Fibroblast of skin of abdomen (primary cell): ENCODE measurements at places on chromosomes 16 and 17.

- DNase-seq, result no peak
These were observed 61.5 kb downstream of the HELZ start for GRCh38 chr17:67183531-67183930.

DNA sequence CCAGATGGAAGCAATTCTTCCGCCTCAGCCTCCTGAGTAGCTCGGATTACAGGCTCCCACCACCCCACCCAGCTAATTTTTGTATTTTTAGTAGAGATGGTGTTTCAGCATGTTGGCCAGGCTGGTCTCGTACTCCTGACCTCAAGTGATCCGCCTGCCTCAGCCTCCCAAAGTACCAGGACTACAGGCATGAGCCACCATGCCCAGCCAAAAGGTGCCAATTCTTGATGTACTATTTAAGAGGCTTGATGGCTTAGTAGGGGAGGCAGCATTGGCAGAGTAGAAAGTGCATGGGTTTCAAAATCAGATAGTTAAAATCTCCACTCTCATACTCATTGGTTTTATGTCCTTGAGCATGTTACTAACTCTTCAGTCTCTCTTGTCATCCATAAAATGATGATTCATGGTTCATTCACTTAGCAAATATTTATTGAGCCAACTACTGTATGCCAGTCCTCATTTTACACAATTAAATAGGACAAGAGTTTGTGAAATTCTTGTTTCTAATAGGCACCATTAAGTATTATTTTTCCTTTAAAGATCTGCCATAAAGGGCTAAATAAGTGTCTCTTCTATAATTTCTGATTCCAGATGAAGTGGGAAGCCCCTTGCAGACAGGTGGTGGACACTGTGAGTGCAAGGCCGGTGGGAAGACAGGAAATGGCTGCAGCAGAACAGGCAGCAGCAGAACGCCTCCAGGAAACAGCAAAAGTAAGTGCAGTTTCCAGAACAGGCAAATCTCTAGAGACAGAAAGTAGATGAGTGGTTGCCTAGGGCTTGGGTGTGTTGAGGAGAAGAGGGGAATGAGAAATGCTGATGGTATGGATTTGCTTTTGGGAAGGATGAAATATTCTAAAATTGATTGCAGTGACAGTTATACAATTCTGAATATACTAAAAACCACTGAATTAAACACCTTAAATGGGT lies 8.2 kb upstream of the RPL27 start:
- peak; percentile 45 for DNase-seq

DNA sequence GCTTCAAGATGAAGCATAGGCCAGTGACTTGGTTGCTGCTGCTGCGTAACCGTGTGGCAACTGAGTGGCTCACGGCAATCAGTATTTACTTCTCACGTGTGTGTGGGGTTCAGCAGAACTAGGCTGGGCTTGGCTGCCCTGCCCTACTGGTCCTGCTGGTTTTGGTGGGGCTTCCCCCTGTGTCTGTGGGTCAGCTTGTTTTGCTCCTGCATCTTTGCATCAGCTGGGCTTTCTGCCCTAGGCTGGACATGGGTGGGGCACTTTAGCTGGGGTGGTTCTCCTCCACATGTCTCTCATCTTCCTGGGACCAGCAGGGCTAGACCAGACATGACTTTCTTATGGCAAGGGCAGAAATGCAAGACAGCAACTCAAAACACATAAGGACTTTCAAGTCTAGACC lies 550.5 kb downstream of the MAF start:
- DNase-seq, result no peak

DNA sequence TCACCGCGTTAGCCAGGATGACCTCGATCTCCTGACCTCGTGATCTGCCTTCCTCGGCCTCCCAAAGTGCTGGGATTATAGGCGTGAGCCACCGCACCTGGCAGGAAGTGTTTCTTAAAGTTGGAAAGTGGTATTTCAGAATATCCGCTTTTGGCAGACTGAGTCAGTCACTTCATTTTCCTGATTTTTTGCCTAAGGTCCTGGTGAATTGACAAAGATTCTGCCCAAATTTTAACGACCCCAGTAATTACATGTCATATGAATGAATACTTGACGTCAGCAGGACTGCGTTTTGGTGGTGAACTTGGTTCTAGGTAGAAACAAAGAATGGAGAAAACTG lies 4.5 kb upstream of the BRCA1 start:
- no peak for DNase-seq

DNA sequence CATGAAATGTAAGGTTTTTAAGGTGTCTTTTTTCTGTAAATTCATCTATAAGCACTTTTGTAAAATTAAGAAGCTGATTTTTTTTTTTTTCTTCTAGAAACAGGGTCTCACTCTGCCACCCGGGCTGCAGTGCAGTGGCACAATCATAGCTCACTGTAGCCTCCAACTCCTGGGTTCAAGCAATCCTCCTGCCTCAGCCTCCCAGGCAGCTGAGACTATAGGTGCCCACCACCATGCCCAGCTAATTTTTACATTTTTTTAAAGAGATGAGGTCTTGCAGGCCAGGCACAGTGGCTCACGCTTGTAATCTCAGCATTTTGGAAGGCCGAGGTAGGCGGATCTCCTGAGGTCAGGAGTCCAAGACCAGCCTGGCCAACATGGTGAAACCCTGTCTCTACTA lies 4.5 kb upstream of the CYB5B start:
- DNase-seq, result no peak

- peak; percentile 29 for DNase-seq
These were observed 11.3 kb downstream of the ERAL1 start for GRCh38 chr17:28865946-28866752.

- no peak for DNase-seq
These were observed 16.6 kb downstream of the ADAT1 start for GRCh38 chr16:75606507-75606906.

- no peak for DNase-seq
These were observed 2.8 kb downstream of the ATXN1L start for GRCh38 chr16:71848622-71849021.

GRCh38 chr17:7969433-7969832 lies 33.0 kb upstream of the GUCY2D start:
- no peak for DNase-seq

GRCh38 chr16:78584213-78584860 lies 484.9 kb downstream of the WWOX start:
- no peak for DNase-seq

DNA sequence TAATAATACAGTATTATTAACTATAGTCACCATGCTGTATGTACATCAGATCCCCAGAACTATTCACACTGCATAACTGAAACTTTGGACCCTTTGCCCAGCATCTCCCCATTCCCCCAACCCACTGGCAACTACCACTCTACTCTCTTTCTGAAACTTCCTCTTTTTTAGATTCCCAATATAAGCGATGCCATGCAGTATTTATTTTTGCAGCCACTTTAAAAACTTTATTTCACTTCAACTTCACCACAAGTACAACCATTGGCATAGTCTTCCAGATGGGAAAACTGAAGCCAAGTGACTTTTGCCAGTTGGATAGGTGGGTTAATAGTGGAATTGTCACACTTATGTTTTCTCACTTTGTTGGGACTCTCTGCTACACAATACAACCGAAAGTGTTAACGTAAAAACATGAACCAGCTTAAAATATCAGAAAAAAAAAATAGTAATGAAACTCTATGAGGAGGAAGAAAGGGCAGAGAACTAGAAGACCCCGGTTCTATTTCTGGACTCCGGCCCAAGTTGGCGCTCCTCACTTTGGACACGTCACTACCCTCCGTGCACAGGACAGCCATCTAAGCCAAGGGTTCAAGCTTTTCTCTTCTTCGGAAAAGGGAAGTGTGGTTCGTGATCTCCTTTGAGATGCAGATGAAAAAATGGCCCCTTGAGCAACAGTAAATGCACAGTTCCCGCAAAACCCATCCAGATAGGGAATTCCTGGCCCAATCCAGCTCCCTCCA lies 743 bp downstream of the SHCBP1 start:
- no peak for DNase-seq

GRCh38 chr16:1691956-1692355 lies 13.9 kb downstream of the JPT2 start:
- peak; percentile 47 for DNase-seq

DNA sequence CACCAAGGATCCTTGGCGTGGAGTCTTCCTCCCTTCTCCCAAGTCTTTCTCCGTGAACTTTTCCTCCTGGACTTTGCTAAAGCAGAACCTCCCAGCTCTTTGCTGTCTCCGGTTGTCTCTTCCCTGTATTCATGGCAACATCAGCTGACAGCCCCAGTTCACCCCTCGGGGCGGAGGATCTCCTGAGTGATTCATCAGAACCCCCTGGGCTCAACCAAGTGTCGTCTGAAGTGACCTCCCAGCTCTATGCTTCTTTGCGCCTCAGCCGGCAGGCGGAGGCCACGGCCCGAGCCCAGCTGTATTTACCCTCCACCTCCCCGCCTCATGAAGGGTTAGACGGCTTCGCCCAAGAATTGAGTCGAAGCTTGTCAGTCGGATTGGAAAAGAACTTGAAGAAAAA lies 943 bp downstream of the CNTROB start:
- peak; percentile 53 for DNase-seq

DNA sequence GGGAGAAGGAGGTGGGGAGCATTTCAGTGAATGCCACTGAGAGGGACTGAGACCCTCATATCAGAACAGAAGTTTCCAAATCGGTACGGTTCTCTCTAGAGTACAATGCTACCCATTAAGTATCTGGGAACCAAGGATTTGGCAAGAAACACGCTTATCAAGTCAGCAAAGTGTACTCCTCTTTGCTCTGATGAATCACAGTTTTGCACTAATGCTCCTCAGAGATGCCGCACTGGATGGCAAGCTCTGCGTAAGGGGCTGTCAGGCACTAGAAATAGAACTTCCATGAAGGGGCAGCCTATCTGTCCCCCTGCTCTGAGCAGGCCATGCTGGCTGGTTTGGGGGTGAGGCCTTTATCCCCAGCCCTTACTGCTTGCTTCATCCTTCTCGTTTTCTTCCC lies 4.8 kb upstream of the ABCC12 start:
- no peak for DNase-seq

GRCh38 chr16:49839017-49839825 lies 16.7 kb downstream of the ZNF423 start:
- no peak for DNase-seq

DNA sequence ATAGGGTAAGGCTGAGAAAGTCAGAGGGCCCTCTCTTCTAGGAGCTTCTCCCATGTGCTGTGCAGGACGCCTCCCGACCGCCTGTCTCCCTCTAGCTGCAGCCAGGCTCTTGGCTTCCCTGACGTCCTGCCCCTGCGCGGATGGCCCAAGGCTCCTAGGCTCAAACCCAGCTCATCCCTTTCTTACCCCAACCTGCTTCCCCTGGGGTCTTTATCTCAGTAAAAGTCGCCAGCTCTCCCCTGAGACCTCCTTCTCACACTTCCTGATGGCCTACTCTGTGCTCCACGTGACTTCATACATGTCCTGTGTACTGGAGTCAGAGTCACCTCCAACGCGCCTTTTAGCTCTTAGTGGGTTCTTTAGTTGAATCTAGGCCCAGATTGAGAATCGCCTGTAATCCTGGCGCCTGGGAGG lies 1.1 kb upstream of the ZNF747 start:
- DNase-seq, result peak; percentile 76

DNA sequence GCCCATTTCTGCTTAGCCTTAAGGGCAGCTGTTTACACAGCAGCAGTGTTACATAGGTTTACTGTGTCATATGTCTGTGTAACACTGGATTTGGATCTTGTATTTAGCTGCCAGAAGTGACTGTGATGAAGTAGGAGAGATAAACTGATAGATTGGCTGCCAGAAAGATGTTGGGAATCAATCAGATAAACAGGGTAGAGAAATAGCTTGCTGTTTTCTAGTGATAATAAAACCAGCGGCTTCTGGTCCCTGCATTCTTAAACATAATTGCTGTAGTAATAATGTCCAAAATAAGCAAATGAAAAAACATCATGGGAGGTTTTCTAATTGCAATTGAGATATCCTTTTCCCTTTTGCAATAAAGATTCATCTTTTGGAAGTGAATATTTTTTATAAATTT lies 68.7 kb downstream of the AATF start:
- no peak for DNase-seq

- DNase-seq, result no peak
These were observed 49.3 kb downstream of the ZNF652 start for GRCh38 chr17:49312722-49313121.

GRCh38 chr16:51243936-51244436 lies 92.9 kb upstream of the SALL1 start:
- no peak for DNase-seq

DNA sequence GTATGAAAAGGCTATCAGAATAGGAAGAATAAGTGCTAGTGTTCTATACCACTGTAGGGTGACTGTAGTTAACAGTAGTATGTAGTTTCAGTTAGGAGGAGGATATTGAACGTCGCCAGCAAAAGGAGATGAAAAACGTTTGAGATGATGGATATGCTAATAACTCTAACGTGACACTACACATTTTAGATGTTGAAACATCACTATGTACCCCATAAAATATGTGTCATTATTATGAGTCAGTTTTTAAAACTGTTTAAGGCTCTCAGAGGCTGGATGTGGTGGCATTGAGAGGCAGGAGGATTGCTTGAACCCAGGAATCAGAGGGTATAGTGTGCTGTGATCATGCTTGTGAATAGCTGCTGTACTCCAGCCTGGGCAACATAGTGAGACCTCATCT lies 31.8 kb downstream of the UBN1 start:
- DNase-seq, result peak; percentile 8

GRCh38 chr16:82582975-82583374 lies 43.8 kb upstream of the CDH13 start:
- DNase-seq, result no peak

DNA sequence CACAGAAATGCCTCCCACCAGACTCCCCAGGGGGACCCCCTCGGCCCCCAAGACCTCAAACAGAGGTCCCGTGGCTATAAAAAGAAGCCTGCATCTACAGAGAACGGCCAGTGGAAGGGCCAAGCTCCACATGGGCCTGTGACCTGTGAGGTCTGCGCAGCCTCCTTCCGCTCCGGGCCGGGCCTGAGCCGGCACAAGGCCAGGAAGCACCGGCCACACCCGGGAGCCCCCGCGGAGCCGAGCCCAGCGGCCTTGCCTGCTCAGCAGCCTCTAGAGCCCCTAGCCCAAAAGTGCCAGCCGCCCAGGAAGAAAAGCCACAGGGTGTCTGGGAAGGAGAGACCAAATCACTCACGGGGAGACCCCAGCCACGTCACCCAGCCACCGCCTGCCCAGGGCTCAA lies 18.3 kb upstream of the ZFPM1 start:
- DNase-seq, result no peak

DNA sequence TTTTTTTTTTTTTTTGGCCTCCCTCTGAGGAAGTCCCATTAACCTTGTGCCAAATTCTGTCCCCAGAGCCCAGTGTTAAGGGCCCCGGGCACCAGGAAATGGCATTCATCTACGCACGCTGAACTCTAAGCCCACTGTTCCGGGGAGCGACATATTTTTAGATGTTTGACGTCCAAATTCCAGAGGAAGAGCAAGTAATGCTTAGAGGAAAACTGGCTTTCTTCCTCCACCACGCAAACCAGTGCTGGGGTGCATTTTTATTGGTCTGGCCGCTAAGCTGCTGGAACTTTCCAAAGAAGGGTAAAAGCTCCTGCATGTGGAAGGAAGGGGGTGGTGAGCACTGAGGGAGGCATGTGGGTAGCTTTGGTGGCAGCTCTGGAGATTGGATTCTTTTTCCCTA lies 8.3 kb downstream of the WFDC1 start:
- DNase-seq, result peak; percentile 82

- no peak for DNase-seq
These were observed 128.4 kb upstream of the GOT2 start for GRCh38 chr16:58862334-58863021.

- peak; percentile 64 for DNase-seq
These were observed 124.8 kb downstream of the RGS9 start for GRCh38 chr17:65261682-65262636.
